Stomach (tissue), 19 donors: ENCODE measurements at places on chromosomes 4 and X. TPM values are rescaled to one million over a fixed set of nuclear protein-coding genes. Genes with fewer than 3 reads are reported as not detected.

MAGEC2 gene
- total RNA-seq: not detected

SYN1 gene
- 1.5 TPM for total RNA-seq

MED12 gene
- total RNA-seq: 53.3 TPM

CLNK gene
- total RNA-seq: 1.3 TPM

CENPVL1 gene
- total RNA-seq: not detected

PLP1 gene
- total RNA-seq: 2.3 TPM
